ENCODE measurements at places on chromosomes 12 and 14.

DNA sequence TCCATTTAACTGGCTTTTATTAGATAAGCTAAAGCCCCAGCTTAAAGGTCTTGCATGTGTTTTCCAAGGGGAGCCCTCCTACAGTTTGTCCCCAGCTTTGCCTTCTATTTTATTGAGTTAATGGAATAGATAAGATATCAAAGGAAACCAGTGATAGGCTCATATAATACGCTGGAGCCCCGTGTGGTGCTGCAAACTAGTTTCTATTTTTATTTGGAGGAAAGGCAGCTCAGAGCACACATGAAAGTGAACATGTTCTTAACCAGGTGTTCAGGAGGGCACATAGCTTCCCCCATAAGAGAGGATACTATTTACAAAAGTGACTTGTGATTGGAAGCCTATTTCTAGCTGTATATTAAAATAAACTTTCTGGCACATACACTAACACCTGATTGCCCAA lies 251.7 kb downstream of the PDZRN4 start:
- DNase-seq: no peak

GRCh38 chr14:67735336-67736147 lies 33.9 kb downstream of the RDH12 start:
- no peak for DNase-seq

DNA sequence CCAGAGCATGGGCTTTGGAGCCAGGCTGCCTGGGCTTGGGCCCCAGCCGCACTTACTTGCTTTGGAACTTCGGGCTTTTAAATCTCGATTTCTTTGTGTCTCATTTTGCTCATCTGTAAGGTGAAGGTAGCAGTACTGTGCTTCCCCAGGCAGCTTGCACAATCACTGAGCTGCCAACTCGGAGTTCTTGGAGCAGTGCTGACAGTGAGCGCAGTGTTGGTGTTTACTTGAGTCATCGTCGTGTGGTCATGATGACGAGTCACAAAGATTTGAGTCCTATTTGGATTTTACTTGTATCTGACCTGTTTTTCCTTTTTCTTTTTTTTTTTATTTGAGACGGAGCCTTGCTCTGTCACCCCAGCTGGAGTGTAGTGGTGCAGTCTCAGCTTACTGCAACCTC lies 31.3 kb upstream of the ATF1 start:
- peak; percentile 83 for DNase-seq

GRCh38 chr12:116125956-116126566 lies 151.4 kb downstream of the MED13L start:
- DNase-seq: no peak

GRCh38 chr14:80426683-80427082 lies 215.4 kb upstream of the DIO2 start:
- DNase-seq: no peak

DNA sequence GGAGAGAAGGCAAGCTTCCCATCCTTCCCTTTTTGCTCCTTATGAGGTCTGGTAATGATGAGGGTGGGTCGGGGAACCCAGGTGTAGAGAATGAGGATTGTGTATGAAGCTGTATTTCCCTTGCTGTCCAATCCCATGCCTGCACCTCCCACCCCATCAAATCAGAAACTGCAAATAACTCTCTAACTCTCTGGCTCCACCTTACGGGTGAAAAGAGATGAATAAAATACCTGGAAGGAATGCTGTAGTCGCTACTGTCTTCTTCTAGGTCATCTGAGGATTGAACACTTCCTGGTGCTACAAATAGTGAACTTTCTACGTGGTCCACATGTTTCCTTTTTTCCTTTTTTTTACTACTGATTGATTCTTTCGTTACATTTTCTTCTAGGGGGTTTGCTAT lies 38.9 kb upstream of the DICER1 start:
- DNase-seq: no peak

GRCh38 chr12:71007020-71007419 lies 86.5 kb upstream of the PTPRR start:
- DNase-seq: no peak

- DNase-seq: no peak
Observed at GRCh38 chr14:76967788-76968187, 60.7 kb downstream of the IRF2BPL start.

- no peak for DNase-seq
Observed at GRCh38 chr12:96814200-96814599, 92.9 kb upstream of the NEDD1 start.

- DNase-seq: no peak
Observed at GRCh38 chr14:72264716-72265115, 332.5 kb downstream of the RGS6 start.

GRCh38 chr12:27460471-27460978 lies 14.0 kb downstream of the SMCO2 start:
- DNase-seq: no peak

DNA sequence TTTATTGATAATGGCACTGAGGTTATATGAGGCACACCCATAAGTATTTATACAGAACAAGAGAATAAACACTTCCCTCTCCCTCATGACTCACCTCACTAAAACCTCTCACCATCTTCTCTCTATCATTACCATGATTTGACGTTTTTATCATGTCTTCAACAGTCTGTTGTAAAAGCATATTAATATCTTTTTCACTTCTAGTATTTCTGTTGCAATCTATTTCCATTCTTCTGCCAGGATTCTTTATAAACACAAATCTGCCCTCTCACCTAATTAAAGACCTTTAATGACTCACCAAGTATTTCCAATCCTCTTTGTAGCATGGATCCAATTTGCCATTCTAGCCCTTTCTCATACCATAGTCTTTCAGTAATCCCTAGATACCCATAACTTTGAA lies 527.7 kb downstream of the SLC16A7 start:
- DNase-seq: no peak

- peak; percentile 20 for DNase-seq
Observed at GRCh38 chr12:98908866-98909265, 263.8 kb downstream of the APAF1 start.

- DNase-seq: peak; percentile 41
Observed at GRCh38 chr12:124636138-124636978, 68.9 kb upstream of the NCOR2 start.

- no peak for DNase-seq
Observed at GRCh38 chr12:104360157-104360556, 56.6 kb downstream of the EID3 start.

GRCh38 chr14:90111895-90112534 lies 50.2 kb downstream of the KCNK13 start:
- peak; percentile 42 for DNase-seq

DNA sequence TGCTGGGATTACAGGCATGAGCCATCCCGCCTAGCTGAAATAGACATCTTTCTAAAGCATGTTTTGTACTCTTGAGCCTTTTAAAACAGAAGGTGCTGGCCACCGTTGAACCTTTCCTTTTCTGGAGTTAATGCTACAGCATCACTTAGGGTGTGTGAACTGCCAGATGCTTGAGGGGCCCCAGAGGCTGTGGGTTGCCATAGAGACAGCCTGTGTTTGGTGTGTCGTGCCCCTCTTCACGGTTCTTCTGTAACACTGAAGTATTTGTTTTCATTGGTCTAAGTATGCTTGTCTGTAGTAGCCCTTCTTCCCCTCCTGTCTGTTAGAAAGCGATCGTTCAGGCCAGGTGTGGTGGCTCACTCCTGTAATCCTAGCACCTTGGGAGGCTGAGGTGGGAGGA lies 30.8 kb downstream of the PLEKHG3 start:
- no peak for DNase-seq

DNA sequence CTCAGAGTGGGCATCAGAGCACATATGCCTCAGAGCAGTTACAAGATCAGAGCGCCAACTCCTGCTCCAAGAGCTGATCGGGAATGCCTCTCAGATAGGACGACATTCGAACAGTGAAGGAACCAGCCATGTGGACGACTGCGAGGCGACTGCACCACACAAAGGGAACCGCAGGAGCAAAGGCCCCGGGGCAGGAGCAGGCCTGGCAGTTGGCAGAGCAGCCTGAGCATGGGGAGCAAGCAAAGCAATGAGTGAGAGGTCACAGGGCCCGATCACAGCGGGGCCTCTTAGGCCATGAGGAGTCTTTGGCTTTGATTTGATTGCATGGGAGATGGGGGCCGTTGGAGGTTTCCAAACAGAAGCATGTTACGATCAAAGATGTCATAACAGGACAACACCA lies 90.3 kb downstream of the LGMN start:
- no peak for DNase-seq

DNA sequence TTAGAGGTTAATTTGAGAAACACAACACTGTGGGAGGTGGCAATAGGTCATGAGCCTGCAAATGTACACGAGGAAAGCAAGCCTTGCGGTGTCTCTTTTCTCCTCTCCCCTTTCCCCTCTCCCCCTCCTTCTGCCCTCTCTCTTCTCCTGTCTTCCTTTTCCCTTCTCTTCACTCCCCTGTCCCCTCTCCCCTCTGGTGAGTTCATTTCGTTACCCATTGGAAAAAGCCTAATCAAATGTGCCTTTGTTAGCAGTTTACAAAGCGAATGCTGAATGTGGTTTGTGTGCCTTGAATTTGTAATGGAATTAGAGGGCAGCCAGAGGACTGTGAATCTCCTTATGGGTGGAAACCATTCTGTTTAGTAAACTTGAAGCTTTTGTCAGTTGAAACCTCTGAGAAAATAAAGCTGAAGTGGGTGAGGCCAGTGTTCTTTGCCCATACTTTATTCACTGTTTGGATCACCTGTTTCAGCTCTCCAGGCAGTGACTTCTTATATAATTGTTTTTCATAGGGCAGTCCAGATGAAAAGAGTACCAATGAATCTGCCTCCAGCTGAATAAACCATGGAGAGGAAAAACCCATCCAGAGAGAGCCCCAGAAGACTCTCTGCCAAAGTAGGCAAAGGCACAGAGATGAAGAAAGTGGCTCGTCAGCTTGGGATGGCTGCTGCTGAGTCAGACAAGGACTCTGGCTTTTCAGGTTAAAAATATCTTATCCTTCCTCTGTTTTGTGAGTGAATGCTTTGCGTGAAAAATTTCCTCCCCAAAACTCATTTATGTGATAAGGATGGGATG lies 7.3 kb downstream of the CIPC start:
- peak; percentile 57 for DNase-seq

DNA sequence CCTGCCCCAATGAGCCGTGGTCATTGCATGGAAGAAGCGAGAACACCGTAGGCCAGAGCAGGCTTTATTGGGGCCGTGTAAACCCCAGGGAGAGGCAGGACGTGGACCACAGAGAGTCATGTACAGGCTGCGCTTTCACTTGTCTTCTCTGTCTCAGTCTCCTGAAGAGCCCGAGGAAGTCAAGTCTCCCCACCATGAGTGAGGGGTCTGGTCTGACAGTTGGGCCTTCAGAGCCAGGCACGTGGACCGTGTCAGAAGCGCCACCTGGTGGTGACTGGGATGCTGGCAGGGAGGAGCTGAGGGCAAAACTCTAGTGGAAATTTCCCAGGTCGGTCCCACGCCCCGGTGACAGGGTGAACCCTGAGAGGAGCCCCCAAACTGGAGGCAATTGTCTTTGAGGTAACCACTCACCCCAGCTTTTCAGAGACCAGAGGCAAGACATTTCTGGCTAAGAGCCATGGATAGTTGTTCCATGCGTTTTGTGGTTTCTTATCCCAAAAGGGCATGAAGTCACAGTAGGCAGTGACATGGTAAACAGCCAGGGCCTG lies 17.4 kb downstream of the RPS6KL1 start:
- DNase-seq: peak; percentile 67

GRCh38 chr14:100256339-100256895 lies 17.5 kb downstream of the YY1 start:
- DNase-seq: no peak

DNA sequence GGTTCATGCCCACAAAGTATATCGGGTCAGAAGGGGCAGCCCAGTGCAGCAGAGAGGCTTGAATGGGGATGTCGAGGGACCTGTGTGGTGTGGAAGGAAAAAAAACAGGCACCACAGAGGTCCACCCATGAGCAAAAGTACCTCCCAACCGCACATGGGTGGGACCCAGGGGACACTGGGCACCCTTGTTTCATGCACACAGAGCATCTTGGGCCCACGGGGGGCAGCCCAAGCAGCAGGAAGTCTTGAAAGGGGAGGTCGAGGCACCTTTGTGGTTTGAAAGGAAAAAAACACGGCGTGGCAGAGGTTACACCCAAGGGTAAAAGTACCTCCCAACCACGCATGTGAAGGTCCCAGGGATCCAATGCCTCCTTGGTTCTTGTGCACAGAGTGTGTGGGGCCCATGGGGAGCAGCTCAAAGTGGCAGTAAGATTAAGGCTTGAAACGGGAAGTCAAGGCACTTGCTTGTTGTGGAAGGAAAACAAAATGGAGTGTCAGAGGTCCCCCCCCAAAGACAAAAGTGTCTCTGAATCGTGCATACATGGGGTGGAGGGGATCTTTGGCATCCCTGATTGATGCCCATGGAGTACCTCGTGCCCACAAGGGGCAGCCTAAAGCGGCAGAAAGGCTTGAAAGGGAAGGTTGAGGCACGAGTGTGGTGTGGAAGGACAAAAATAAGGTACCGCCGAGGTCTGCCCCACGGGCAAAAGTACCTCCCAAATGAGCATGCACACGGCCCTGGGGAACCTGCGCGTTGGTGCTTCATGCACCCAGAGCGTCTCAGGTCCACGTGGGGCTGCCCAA lies 575.5 kb downstream of the ALG10 start:
- DNase-seq: no peak

- peak; percentile 62 for DNase-seq
Observed at GRCh38 chr12:108638141-108638827, 4.6 kb upstream of the SELPLG start.

- peak; percentile 56 for DNase-seq
Observed at GRCh38 chr12:42482041-42482747, 107.4 kb downstream of the PRICKLE1 start.

- no peak for DNase-seq
Observed at GRCh38 chr14:32940711-32941667, 2.3 kb downstream of the NPAS3 start.

DNA sequence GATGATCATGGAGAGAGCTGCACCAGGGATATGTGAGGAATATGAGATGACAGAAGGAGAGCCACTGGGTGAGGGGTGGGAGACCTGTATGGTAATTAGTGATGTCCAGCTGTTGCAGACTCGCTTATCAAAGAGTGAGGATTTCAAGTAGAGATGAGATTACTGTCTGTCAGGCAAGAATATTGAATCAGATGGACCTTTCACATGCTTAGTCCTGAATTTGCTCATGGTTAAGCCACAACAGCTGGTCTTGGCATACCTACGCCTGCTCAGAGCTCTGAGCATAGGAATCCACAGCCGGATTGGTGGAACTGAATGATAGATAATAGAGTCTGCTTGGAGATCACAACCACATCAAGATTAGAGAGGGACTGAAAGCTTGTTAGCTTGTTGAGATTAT lies 115.2 kb upstream of the ARHGAP5 start:
- no peak for DNase-seq

GRCh38 chr12:19066475-19067001 lies 63.0 kb upstream of the PLEKHA5 start:
- no peak for DNase-seq

DNA sequence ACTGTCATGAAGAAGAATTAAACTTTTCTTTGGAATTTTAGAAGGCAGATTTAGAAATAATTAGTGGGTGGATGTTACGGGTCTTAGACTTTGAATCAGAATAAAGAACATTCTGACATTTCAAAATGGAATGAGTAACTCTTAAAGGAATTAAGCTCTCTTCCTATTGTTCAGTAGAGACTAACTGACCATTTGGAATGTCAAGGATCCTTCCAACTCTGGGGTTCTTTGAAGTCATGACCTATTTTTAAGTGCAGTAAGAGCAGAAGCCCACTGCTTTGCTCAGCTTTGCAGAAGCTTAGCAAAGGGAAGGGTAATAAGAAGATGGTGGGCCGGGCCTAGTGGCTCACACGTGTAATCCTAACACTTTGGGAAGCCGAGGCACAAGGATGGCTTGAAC lies 4.0 kb downstream of the CHURC1 start:
- peak; percentile 7 for DNase-seq

- peak; percentile 28 for DNase-seq
Observed at GRCh38 chr14:95901054-95901453, 24.4 kb downstream of the TUNAR start.

- DNase-seq: no peak
Observed at GRCh38 chr12:119206348-119207062, 27.8 kb downstream of the HSPB8 start.

All from astrocyte of the hippocampus (primary cell).